Brain pericyte (primary cell): ENCODE measurements at places on chromosomes 5 and 9.

- no peak for DNase-seq
These were observed 141.6 kb upstream of the ZNF608 start for GRCh38 chr5:124888050-124888506.

DNA sequence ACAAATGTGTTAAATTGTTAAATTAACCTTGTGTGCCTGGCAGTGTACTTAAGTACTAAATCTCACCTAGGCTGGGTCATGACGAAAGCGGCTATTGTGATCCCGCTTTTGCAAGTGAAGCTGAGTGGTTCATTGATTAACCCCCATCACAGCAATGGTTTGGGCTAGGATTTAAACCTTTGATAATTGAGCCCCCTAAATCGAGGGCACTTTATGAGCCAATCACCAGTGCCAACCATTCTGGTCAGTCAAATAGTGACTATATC is 22.8 kb downstream of the HNRNPK start:
- no peak for DNase-seq

GRCh38 chr5:23507278-23507685 is at the start of gene PRDM9:
Gene PRDM9 (plus strand): TSS chr5:23507609. CDS start chr5:23509034, 1,425 bp downstream.
- no peak for DNase-seq

DNA sequence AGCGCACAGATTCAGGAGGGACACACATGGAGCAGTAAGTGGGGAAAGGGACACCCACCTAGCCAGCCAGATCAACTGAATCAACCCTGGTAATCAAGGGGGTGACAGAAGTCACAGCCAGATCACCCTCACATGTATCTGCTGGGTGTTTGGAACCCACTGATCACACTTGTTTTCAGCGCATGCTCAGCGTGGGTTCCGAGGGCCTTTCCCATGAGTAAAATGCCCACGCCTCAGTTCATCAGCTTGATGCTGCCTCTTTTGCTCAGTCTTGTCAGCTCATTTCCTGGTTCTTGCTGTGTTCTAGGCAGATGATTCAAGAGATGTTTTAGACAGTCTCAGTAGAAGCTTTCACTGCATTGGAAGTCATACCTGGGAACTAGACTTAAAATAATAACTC is 123.2 kb upstream of the SLC30A5 start:
- DNase-seq: no peak

GRCh38 chr5:144017631-144018030 is 152.8 kb downstream of the YIPF5 start:
- no peak for DNase-seq

GRCh38 chr9:137244486-137245449 is 3.7 kb downstream of the TUBB4B start:
- no peak for DNase-seq

DNA sequence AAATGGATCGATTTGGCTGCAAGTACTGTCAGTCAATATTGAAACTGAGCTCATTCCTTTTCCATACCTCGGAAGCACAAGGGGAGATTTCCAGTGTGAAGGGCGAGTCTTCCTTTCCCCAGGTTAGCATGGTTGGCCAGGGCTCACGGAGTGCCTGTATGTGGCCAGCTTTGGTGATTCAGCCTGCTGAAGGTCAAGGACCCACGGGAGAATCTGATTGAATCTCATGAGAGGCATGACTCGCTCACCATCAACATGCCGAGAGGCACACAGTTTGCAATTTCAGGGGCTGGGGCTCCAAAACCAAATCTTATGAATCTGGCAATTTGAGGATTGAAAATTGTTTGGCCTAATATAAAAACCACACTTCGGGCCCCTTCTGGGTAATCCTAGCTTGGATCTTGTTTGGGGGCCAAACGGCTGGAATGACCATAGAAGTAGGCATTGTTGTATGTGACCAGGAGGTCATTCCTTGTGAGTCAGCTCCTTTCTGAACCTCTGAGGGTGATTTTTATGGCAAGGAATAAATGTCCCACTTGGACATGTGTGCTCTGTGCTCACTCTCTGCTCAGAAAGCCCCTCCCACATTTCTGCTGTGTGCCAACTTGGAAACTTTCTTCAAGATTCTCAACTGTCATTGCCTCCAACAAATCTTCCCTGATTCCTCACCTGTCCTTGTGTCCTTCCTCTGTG is 69.8 kb downstream of the DOCK2 start:
- DNase-seq: no peak
